NCI-H187 (cell line): ENCODE measurements at places on chromosomes 13 and 19.

DNA sequence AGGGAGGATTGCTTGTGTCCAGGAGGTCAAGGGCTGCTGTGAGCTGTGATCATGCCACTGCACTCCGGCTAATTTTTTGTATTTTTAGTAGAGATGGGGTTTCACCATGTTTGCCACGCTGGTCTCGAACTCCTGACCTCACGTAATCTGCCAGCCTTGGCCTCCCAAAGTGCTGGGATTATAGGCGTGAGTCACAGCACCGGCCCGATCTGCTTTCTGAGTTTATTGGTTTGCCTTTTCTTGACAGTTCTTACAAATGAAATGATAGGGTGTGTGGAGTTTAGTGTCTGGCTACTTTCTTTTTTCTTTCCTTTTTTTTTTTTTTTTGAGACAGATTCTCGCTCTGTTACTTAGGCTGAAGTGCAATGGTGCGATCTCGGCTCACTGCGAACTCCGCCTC is 848 bp downstream of the C19orf44 start:
- DNase-seq, result no peak

DNA sequence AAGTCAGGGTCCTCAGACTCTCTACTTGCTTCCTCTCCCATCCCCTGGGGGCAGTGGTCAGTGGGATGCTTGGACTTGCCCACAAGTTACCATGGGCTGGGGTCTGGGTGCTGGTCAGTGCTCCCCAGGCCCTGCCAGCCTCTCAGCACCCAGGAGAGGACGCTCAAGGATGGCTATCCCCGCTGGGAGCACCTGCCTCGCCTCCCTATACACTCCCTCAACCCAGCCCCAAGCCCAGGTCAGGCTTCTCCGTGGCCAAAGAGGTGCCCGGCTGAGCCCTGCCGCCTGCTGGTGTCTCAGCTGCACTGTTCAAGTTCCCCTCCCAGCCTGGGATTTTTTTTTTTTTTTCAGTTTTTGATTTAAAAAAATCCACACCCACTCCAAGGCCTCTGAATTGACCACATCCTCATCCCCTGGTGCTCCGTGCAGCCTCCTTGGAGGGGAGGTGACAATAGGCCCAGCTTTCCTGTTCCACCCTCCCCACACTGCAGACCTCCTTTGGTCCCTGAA is 10.8 kb downstream of the F2RL3 start:
- DNase-seq, result no peak

DNA sequence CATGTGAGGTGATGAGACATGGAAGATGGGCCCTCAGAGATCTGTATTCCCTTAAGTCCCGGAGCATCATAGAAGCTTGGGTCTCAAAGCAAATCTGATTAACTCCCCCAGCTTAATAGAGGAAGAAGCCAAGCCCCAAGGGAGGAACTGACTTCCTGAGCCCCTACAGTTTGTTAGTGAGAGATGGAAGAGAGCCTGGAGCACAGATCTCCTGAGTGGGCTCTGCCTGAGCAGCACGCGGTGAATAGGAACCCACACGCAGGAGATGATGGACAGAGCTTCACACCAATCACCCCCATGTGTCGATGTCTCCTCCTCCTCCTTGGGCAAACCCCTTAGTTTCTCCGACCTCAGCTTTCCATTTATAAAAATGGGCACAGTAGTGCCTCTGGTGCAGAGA is 50.1 kb upstream of the ATP12A start:
- no peak for DNase-seq

DNA sequence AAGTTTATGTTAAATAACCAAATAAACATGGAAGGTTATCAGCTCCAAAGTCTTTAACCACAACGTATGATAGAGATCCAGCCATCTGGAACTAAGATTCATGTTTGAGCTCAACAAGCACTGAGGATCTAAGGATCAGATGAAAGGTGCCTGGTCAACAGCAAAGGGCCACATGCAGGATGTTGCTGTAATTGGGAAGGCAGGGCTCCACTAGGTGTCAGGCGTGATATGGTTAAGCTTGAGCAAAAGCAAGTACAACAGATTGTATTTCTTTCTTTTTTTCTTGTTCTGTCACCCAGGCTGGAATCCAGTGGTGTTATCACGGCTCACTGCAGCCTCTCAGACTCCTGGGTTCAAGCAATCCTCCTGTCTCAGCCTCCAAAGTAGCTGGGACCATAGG is 12.0 kb downstream of the EBPL start:
- DNase-seq, result no peak

DNA sequence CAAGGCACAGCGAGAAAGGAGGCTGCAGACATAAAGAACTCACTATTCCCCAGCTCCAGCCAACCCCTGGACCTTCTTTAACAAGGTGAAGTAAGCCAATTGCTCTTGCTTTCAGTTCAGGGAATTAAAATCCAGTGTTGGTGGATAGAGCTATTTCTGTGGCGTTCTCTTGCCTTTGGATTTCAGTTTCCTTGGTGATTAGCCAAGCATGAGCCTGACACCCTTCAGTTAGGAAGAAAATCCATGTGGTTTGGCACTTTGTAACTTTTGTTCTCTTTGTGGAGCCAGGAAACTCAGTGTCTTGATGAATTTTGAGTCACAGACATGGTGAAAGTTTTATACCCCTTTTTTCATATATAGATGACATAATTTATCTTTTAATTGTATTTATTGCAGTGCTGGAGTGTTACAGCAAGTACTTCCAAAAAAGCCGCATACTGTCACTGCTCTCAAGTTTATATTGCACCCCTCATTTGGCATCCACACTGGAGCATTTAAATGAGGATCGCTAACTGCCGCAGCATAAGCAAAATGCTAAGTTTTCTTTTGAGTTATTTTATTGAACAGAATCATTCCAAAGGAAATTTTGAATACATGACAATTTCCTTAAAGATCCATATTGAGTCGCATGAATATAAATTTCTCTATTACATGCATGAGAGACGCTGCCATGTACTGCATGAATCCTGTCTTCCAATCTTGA is 406.8 kb downstream of the MYO16 start:
- no peak for DNase-seq
